ENCODE measurements at places on chromosomes 5 and 9.

GRCh38 chr5:2124434-2125170 lies 241.9 kb upstream of the IRX4 start:
- DNase-seq = no peak

DNA sequence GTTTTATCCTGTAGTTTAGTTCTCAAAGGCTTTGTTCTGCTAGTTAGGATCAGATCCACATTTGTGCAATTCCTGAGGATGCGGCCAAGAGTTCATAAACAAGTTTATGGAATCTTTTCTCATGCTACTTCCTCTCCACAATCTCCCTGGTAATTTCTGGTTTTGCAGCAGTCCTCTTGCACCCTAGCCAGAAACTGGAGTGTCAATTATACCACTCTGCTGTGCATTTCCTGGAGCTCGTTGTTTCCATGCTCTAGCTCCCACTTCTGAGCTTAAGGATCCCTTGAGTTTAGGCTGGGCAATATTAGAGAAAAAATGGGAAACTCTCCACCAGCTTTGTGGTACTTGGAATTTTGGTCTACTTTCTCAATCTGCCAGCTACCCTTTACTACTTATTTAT lies 474.7 kb downstream of the DIRAS2 start:
- no peak for DNase-seq

GRCh38 chr5:55437859-55438206 lies 96.9 kb downstream of the PLPP1 start:
- no peak for DNase-seq

DNA sequence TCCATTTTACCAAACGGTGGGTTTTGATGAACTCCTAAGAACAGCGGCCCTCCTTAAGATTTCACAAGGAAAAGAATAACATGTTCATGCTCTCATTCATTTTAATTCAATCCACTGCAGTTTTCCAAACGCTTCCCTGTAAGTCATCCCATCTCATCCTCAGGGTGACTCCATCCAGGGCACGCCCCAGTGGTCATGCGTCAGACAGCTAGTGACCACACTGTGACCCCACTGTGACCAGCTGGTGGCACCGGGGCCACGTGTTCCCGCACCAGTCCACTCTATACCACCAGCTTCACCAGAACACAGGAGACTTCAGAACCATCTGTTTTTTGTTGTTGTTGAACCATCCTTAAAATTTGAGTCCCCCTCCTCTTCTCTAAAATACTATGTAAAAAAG lies 14.3 kb downstream of the ATPSCKMT start:
- no peak for DNase-seq

DNA sequence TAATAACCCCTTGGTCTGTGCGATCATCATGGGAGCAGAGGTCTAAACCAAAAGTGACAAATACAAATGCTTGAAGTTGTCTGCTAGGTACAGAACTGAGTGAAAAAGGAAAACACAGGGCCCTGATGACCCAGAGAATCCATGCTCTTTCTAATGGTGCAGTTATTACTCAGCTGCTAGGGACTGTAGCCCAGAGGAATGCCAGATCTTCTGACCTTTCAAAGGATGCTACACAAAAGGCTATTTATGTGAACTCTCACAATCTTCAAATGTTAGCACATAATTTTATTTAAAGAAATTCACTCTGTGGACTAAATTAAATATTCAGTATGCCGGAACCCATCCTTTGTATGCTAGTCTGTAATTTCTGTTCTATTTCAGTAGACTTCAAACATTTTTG lies 79.9 kb downstream of the PRR16 start:
- DNase-seq = no peak

- no peak for DNase-seq
Measured at GRCh38 chr5:132093271-132093670, 19.7 kb downstream of the CSF2 start.

- DNase-seq = no peak
Measured at GRCh38 chr5:131976414-131977211, 31.1 kb upstream of the MEIKIN start.

DNA sequence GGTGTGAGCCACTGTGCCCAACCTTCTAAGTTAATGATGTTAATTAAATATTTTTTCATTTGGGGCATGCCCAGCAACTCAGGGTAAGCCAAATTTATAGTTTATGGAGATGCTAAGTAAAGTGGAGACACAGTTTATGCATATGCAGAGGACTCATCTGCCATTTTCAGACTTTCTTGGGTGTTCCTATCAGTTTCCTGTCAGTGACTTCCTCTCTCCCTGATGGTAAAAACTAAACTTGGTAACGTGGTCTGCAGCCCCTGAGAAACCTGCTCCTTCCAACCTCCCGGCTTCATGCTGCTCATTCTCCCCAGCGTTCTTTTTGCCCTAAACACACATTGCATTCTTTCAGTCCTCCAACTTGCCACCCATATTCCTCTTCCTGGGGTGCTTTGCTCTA lies 48.4 kb upstream of the TUT7 start:
- DNase-seq = no peak

GRCh38 chr9:93861736-93862358 lies 93.3 kb downstream of the BARX1 start:
- no peak for DNase-seq

DNA sequence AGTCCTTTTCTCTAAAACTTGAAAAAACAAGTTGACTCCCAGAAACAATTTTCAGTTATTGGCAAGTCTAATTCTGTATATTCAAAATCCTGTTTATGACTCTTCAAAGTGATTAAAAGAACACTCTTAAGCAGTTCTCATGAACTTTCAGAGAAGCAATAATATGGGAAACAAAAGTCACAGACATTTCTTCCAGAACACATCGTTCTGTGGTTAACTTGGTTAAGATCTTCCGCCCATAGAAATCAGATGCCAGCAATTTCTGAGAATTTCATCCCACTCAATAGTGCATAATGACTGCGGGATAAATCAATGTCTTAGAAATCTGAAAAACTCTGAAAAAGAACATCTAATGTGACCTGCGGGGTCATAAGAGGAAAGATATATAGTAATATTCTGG lies 300.5 kb downstream of the COX7C start:
- no peak for DNase-seq

- no peak for DNase-seq
Measured at GRCh38 chr5:68872088-68872839, 221.6 kb upstream of the SLC30A5 start.

- no peak for DNase-seq
Measured at GRCh38 chr5:113606298-113607134, 93.0 kb downstream of the YTHDC2 start.

DNA sequence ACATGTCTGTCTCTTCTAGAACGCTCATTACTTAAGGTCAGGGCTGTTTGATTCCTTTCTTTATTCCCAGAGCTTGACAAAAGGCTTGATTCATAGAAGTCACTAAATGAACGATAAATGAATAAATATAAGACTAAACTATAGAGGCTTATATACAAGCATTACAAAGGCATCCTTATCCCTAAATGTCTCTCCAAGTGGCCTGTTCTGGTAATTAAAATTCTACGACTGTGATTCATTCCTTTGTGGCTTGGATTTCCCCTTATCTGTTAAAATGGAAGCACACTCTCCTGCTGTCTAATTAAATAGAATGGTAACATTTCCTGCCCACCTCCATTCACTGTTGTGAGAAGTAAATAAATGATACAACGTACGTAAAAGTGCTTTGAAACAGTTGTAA lies 49.5 kb downstream of the C7 start:
- DNase-seq = no peak

DNA sequence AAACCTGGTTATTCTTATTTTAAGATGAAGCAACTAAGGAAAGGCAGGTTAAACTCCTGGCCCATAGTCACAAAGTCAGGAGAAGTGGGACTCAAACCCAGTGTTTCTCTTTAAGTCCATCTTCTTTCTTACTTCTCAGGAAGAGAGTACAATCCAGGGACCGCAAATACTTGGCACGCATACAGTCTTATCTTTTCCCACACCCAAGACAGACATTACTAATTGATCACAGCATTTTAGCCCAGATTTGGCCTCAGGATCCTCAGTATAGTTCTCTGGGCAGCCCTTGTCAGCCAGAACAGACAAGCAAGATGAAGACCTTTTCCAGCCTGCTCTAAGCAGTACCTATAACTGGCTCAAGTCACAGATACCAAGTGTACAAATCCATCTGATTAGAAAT lies 125.5 kb upstream of the RAI14 start:
- no peak for DNase-seq

- no peak for DNase-seq
Measured at GRCh38 chr5:77431286-77431685, 60.8 kb downstream of the WDR41 start.

DNA sequence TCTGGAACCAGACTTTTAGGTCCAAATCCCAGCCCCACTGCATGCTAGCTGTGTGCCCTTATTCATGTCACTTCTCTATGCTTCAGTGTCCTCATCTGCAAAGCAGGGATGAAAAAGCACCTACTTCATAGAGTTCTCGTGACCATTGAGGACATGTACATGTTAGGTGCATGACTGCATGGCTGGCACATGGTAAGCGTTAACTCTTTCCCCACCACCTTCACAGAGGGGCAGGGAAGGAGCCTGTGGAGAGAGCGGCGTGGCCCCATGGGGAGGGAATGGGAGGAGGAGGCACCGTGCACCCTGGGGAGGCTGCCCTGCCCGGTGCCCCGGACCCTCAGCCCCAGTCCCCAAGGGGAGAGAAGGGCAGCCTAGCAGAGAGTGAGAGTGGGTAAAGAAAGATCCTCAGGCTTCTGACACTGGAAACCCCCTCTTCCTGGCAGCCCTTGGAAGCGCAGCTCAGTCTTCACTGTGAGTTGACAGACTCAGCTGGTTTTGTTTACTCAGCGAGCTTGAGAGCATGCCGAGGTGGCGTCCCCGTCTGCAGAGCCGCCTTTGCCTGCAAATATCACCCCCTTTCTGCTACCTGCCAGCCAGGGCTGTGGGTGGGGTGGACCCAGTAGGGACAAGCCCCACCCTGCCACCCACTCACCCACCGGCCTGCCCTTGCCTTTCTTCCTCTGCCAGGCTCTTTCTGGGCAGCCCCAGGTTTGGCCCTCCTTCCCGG lies 10.6 kb upstream of the ANGPTL2 start:
- no peak for DNase-seq

- DNase-seq = no peak
Measured at GRCh38 chr5:152688561-152689249, 283.6 kb upstream of the NMUR2 start.

DNA sequence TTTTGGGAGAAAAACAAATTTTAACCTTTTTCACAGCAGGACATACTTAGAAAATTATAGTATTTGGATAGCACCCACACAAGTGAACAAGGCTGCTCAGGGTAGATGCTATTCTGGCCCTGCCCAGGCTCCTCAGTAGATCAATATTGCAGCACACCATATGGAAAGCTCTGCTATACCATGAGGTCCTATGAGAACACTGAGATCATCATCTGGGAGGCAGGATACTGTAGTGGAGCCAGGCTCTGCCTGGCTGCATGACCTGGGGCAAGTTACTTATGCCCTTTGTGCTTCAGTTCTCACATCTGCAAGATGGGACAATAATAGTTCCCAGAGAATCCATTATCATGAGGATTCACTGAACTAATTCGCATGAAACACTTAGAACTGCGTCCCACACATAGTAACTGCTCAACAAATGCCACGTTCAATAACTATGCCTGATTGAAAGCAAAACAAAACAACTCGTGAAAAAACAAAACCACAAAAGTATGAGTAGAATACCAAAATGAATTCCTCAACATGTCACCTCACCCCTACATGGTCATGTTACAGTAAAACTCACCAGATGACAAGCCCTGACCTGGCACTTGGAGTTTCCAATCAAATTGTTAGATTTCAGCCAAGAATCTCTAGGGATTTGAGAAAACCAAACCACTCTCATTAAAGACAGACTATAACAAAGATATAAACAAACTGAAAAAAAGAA lies 31.9 kb downstream of the ARSB start:
- no peak for DNase-seq

- DNase-seq = no peak
Measured at GRCh38 chr5:138918686-138919085, 43.6 kb upstream of the LRRTM2 start.

DNA sequence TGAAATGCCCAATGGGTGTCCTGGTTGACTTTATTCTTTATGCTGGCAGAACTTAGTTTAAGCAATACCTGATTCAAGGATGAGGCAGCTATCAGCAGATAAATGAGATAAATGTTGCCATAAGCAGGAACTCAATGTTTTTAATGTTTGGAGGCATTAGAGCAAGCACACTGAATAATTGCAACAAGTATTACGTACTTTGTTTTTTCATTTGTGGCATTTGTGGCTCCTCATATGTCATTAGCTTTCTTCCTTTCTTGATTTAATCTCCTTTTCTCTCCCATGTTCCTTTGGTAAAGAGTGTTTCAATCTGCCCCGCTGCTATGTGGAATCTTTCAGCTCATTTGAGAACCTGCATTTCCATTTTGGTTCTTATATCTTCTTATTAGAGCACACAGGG lies 6.4 kb upstream of the NR3C1 start:
- no peak for DNase-seq

- DNase-seq = no peak
Measured at GRCh38 chr5:83721953-83722901, 1.6 kb upstream of the HAPLN1 start.

GRCh38 chr5:72516916-72517315 lies 9.7 kb upstream of the ZNF366 start:
- DNase-seq = no peak

DNA sequence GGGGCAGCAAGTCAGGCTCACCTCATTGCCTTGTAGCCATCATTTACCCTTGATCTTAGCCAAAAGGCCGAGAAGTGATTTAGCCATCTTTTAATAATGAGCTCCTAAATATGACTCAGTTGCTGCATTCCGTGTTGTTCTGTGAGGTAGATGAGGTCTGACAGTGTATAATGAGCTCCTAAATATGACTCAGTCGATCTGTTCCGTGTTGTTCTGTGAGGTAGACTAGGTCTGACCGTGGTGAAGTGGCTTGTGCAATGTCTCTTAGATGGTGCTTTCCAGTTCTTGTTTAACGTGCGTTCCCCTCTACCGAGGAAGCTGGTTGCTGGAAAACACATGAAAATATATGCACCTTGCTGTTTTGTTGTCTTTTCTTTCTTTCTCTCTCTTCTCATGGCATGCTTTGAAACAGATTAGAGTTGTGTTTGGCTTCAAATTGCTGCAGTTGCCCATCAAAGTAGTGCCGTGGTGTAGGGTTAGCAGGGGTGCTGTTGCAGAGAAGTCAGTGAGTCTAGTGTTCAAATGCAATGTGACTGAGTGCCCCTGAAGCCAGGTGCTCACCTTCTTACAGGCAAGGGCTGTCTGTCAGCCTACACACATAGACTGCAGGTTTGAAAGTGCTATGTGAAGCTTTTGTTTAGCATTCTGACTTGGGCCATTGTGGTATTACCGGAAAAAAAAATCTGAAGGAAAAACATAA lies 118.6 kb downstream of the KDM4C start:
- no peak for DNase-seq
